Ovary (tissue), 10 donors: ENCODE measurements at places on chromosomes 16 and 17. TPM values are rescaled to one million over a fixed set of nuclear protein-coding genes. Genes with fewer than 3 reads are reported as not detected.

DNA sequence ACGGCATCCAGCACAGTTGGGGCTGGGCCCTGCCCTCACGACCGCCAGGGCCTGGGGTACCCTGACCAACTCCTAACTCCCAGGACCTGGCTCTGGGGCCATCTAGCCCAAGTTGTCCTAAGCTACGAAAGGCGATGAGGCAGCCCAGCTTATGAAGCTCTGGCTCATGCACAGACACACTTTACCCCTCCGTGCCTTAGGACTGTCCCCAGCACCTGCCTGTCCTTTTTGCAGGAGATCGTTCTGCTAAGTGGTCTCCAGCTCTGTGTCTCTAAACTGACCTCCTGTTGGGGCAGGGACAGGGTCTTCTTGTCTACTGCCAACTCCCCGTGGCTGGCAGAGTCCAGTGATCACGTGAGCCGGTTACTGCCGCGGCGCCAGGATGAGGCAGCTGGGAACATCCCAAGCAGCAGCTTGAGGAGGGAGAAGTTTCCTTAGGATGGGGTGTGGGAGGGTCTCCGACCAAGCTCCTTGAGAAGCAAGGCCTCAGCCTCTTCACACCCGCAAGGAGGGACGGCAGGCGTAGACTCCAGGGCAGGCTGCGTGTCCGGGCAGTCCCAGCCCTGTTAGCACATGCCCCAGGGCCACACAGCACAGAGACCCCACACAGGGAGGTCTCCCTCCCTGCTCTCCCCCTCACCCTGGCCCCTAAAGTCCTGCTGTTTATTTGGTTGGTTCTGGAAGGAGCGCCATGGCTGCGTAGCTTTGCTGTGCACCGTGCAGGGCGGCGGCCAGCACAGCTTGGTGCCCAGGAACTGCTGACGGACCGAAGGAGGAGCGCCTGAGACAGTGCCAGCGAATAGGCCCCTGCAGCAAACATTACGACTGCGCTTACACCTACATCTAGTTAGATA lies 16.4 kb upstream of the METRNL start:
- H3K4me3 ChIP-seq = no peak overlapping the region
- H3K27me3 ChIP-seq = no peaks in the 10 kb centered on the region
- H3K4me1 ChIP-seq = peaks cover 3% of the 10 kb centered on the region
- no peak overlapping the region for H3K27ac ChIP-seq
- no peaks in the 10 kb centered on the region for H3K36me3 ChIP-seq

GRCh38 chr16:58832386-58832895 lies 98.3 kb upstream of the GOT2 start:
- no peaks in the 10 kb centered on the region for H3K27me3 ChIP-seq
- no peaks in the 10 kb centered on the region for H3K4me1 ChIP-seq
- H3K27ac ChIP-seq = no peak overlapping the region
- no peak for DNase-seq
- H3K4me3 ChIP-seq = no peak overlapping the region

DNA sequence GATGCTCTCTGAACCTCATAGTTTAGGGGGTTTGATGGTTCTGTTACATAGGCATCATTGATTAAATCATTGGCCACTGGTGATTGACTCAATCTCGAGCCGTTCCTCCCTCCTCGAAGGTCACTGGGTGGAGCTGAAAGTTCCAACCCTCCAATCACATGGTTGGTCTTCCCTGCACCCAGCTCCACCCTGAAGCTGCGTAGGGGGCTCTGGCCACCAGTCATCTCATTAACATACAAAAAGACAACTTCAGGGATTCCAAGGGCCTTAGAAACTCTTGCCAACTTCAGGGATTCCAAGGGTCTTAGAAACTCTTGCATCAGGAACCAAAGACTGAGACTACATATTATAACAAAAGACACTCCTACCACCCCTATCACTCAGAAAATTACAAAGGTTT lies 306.5 kb upstream of the TNRC6C start:
- DNase-seq = no peak

DNA sequence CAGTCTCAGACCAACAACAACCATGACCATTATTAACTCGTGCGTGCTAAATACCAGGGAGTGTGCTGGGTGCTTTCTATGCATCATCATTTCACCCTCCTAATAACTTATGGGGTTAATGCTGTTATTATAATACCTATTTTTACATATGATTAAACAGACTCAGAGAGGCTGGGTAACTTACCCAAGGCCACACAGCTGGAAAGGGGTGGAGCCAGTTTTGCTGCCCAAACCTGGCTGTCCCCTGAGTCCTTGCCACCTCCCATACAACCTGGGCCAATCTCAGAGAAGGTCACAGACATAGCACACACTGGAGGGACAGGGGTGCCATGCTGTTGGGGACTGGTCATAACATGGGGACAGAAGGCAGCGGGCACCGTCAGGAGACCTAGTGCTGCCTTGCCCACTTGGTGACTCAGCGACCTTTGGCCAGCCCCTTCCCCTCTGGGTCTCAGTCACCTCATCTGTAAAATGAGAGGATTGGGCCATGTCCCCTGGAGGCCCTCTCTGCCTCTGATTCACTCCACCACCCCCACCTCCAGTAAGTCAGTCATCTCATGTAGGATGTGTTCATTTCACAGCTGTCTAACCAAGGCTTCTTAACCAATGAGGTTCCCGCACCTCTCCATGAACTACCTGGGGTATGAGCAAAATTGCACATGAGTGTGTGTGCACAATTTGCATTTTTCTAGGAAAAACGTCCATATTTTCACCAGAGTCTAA lies 11.4 kb upstream of the FADS6 start:
- no peak overlapping the region for H3K27ac ChIP-seq

DNA sequence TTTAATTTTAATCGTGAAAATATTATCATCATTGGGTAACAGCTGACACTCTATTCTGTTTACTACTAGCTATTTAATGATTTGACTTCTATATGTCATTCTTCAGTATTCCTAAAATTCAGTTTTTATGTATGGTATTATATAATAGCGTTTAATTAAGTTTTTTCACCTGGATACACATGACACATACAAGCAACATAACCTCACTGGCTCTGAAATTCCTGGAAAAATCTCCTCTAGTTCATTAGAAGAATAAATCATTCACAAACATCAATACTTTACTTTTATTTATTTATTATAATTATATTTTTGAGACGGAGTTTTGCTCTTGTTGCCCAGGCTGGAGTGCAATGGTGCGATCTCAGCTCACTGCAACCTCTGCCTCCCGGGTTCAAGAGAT lies 44.0 kb downstream of the AKAP10 start:
- H3K4me3 ChIP-seq = no peak overlapping the region
- DNase-seq = no peak
- no peak overlapping the region for H3K27ac ChIP-seq
- H3K27me3 ChIP-seq = no peaks in the 10 kb centered on the region
- no peaks in the 10 kb centered on the region for H3K4me1 ChIP-seq
- no peaks in the 10 kb centered on the region for H3K36me3 ChIP-seq

CNTNAP1 gene
- 22.9 TPM for total RNA-seq

ZNF652 gene
- total RNA-seq = 60.9 TPM
